ENCODE measurements at places on chromosomes 5 and 9.

GRCh38 chr5:14737291-14737690 is 72.8 kb downstream of the OTULIN start:
- no peak for DNase-seq

- no peak for DNase-seq
Observed at GRCh38 chr5:103669615-103670014, 107.0 kb upstream of the NUDT12 start.

GRCh38 chr9:96418920-96419690 is 935 bp upstream of the ZNF367 start:
- DNase-seq, result peak; percentile 78

DNA sequence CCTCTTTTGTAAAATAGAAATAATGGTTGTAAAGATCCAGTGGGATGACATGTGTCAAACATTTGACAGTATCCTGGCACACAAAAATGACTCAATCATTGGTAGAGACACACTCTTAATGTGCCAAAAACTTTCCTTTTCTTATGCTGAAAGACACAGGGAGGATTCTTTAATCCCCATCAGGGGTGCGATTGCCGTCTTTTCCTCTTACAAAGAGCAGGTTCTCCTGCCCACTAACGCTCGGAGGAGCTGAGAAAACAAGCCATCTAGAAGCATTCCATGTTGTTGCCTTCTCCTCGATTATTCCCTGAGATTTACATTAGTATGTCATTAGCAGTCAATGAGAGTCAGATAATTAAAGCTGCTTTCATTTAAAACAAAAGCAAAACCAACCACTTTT is 342.6 kb upstream of the CCNH start:
- DNase-seq, result no peak

DNA sequence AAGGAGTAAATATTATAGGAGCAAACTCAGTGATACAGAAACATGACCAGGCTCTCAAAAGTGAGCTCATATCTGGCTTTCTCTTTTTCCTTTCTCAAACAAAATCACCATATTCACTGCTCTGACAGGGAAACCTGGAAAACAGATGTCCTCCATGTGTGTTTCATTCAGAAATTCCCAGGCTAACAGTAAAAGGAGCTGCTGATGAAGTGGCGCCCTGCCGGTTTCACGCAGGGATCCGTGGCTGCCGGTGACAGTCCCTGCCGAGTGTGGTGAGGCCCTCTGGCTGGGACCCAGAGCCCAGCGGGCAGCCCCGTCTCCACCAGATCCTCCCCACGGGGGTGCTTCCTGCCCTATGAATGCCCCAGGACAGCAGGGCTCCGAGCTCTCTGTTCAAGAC is 208.1 kb downstream of the GNA14 start:
- DNase-seq, result no peak

DNA sequence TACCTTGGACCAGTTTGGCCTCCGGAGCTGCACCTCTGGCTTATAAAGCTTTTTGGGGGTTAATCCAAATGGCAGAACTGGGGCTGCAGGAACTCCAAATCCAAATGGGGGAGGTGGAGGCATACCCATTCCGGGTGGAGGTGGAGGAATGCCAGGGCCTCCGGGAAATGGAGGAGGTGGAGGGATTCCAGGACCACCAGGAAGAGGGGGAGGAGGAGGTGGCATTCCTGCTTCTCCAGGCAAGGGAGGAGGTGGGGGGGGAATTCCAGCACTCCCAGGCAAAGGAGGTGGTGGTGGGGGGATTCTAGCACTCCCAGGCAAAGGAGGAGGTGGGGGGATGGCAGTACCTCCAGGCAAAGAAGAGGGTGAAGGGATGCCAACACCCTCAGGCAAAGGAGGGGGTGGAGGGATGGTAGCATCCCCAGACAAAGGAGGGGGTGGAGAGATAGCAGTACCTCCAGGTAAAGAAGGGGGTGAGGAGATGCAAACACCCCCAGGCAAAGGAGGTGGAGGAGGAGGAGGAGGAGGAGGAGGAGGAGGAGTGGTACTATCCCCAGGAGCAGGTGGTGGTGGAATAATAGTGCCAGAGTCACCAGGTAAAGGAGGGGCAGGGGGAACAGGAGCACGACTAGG is 45.2 kb downstream of the DIAPH1 start:
- no peak for DNase-seq

DNA sequence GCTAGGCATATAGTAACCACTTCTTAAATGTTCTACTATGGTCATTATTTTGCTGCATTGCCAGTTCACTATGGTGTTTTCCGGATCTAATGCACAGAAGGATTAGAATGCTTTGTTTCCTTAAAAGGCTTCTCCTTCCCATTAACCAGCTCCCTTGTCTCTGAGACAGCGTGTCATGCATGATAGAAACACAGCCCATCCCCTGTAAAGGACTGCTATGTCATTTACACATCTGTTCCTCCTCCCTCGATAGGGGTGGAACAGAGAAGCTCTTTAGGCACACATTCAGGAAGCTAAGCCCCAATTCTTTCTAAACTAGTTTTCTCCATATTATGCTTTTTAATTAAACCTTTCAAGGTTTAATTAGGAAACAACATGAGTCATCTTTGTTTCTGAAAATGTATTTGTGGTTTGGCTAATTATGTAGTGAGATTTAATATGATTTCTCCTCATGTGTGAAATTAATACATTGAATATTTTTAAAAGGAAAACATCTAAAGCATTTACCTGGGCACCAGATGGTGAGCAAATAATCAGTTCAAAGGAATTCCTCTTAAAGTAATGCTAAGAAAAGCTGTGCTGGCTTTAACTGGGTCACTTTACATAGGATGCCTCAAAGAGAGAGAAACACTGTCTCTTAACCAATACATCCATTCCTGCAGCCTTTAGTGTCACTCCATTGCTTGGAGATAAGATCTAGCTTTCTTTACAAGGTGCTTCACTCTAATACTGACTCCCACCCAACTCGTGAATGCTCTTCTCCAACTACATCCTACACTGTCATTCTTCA is 133.3 kb upstream of the PPP1R2B start:
- DNase-seq, result peak; percentile 6

GRCh38 chr9:32782476-32783167 is 718 bp upstream of the TMEM215 start:
- no peak for DNase-seq

DNA sequence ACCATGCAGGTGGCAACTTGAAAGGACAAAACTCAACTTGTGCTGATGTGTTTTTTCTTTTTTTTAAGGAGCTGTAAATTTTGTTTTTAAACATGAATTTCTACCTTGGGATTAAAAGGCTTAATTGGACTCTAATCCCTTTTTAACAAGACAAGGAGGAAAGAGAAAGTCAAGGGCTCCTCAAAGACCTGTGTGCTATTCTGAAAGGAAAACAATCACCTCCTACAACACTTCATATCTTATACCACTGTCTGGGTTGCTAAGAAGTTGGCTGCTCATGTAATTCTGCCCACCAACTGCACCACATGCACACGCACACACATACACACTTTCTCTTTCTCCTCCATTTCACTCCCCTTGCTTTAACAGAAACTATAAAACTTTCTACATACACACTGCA is 78.6 kb downstream of the SH3RF2 start:
- DNase-seq, result no peak

DNA sequence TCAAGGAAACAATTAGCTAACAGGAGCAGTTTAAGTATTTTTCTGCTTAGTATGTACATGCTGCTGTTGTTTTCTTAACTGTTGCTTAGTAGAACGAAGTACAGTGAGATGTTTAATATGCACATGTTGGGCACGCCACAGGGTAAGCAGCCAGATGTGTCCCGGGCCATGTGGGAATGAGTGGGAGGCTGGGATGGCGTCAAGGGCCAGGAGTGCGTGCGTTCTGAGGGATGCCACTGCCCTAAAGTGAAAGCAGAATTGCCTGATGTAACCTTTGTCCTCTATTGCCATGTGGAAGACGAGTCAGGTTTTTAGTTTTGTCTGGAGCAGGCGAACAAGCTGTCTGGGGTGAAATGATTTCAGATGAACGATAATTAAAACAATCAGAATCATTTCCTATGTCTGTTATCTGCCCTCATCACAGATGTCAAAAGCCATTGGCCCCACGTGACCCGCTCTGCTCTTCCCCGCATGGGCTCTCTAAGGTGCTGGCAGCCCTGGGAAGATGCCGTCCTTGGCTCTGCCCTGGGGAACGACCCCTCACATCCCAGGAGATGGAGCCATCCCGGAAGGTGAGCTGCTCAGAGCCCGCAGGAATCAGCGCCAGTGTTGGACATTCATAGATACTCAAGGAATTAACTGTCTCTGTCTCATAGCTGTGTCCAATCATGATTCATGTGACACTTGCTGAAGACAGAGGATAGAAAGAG is 356.6 kb upstream of the IRX4 start:
- DNase-seq, result no peak

DNA sequence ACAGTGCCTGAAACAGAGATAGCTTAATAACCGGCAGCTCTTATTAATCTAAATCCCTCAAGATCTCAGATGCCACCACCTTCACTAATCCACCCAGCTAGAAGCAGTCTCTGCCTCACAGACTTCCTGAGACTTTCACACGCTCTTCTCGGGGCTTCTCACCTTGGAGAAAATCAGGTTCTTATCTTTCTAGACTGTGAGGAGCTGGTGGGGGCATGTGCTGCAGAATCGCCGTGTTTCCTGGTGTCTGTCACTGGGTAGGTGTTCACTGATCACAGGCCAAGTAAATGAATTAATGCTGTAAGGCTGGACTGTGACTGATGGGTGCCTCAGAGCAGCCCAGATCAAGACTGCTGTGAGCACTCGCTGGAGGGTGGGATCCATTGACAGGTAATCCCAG is 101.7 kb downstream of the PSD2 start:
- DNase-seq, result no peak

DNA sequence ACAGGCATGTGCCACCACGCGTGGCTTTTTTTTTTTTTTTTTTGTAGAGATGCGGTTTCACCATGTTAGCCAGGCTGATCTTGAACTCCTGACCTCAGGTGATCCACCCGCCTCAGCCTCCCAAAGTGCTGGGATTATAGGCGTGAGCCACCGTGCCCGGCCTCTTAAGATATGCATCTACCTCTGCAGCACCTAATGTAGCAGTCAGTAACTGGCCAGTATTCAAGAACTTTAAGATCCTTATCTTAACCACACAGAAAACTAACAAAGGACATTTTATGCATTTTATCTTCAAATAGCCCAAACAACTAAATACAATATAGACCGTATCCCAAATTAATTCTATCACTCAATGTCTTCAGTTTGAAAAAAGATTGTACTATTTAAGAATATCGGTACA is 618.7 kb downstream of the TLE1 start:
- no peak for DNase-seq

GRCh38 chr5:174998131-174998730 is 273.8 kb downstream of the MSX2 start:
- DNase-seq, result no peak

DNA sequence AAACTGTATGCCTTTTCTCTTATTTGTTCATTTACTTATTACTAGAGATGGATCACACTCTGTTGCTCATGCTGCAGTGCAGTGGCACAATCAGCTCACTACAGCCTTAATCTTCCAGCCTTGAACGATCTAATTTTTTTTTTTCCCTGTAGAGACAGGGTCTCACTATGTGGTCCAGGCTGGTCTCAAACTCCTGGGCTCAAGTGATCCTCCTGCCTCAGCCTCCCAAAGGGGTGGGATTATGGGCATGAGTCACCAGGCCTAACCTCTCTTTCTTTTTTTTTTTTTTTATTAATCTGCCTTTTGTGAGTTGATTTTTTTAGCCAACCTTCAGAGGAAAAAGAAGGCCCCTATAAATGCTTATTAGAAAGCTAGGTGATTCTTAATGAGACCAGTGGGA is 303.0 kb downstream of the FBXL17 start:
- DNase-seq, result no peak

- no peak for DNase-seq
Observed at GRCh38 chr9:76459694-76460635, 983 bp downstream of the GCNT1 start.

GRCh38 chr5:178115136-178115813 is 1.9 kb downstream of the N4BP3 start:
- DNase-seq, result no peak
